ENCODE measurements at places on chromosomes 12 and 14.

DNA sequence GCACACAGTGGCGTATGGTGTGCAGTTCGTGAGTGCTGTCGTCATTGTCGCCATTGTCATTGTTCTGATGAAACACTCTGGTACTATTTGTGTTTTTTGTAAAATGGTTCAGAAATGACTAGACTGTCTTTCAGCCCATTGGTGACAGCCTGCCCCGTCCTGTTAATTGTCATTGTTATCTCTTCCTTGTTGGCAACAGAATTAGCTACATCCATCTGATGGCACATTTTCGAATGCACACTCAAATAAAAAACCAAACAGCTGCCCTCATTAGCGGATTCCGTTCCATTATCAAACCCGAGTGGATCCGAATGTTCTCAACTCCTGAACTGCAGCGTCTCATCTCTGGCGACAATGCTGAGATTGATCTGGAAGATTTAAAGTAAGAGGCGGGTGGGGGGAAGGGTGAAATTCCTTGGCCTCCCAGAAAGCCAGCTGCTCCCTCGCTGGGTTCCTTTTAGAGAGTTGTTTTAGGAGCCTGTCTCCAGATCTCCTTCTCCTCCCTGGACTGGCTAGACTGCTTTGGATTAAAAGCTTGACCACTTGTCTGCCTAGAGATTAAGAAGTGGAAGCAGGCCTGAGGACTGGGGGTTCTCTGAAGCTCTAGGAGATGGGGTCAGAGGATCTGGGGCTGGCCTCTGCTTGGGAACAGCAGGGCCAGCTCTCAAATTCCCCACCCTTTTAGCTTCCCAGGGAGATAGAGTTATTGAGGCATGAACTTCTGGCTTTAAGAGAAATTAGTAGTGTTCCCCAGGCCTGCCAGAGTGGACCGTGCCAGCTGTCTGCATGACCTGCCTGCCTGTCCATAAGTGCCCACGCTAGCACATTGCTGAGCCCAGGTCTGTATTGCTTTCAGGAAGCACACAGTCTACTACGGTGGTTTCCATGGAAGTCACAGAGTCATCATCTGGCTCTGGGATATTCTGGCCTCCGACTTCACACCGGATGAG is 43.3 kb downstream of the MMAB start:
- no peaks in the 10 kb centered on the region for H3K4me1 ChIP-seq
- no peak overlapping the region for H3K4me3 ChIP-seq
- DNase-seq, result no peak
- H3K27me3 ChIP-seq, result no peaks in the 10 kb centered on the region
- peaks cover 99% of the 10 kb centered on the region for H3K36me3 ChIP-seq

GRCh38 chr12:59742841-59743240 is 147.0 kb downstream of the SLC16A7 start:
- peaks cover 8% of the 10 kb centered on the region for H3K36me3 ChIP-seq
- no peak overlapping the region for H3K27ac ChIP-seq
- no peak for DNase-seq
- no peaks in the 10 kb centered on the region for H3K4me1 ChIP-seq
- no peak overlapping the region for H3K4me3 ChIP-seq

GRCh38 chr14:105530285-105531087 is 4.1 kb downstream of the TMEM121 start:
- H3K27ac ChIP-seq, result no peak overlapping the region
- H3K4me3 ChIP-seq, result no peak overlapping the region
- no peaks in the 10 kb centered on the region for H3K27me3 ChIP-seq

DNA sequence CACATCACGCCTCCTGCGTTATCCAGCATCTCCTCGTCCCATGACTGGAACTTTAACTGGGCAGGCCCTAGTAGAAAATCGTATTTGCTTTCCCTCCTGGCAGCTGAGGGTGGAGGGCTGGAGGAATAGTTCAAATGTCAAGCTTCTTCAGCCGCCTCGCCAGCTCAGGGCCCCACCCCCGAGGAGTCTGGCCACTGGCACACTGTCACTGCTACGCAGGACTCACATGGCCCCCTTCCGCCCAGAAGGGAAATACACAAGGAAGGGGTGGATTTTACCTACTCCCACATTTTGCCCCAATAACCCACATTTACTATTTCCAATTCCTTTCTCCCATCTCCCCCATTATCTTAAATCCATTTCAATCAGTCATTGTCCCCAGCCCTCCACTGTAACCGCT is 8.6 kb downstream of the SLC6A13 start:
- no peak overlapping the region for H3K27ac ChIP-seq
- no peaks in the 10 kb centered on the region for H3K27me3 ChIP-seq
- H3K4me3 ChIP-seq, result no peak overlapping the region
- H3K4me1 ChIP-seq, result no peaks in the 10 kb centered on the region
- no peaks in the 10 kb centered on the region for H3K36me3 ChIP-seq

DNA sequence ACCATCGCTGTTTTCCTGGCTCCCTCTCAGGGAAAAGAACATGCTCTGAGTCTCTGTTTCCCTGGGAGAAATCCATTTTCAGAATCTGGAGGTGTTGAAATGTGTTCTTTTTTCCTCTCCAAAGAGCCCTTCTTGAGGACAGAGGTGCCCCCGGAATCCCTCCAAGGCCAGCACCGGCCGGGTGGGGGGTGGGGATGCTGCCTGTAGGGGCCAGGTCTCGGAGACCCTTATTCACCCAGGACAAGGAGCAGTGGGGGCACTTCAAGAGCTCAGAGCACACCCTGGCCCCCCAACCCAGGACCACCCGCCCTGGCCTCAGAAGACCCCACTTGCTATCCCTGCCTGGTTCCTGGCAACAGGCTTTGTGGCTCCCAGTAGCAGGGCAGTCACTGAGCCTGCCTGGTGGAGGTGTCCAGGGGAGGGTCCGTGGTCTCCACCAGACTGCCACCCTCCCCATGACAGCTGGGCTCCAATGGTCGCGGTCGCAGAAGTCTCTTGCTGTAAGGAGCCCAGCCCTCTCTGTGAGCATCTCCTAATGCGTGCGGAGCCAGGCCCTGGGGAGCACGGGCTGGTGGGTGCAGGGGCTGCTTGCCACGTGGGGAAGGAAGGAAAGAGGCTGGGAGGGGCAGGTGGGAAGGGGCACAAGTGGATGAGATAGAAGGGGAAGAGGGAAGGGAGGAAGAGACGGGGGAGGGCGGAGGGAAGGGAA is 13.2 kb upstream of the DIO3 start:
- H3K36me3 ChIP-seq, result no peaks in the 10 kb centered on the region
- no peak overlapping the region for H3K27ac ChIP-seq
- no peaks in the 10 kb centered on the region for H3K27me3 ChIP-seq
- no peaks in the 10 kb centered on the region for H3K4me1 ChIP-seq
- DNase-seq, result no peak

DNA sequence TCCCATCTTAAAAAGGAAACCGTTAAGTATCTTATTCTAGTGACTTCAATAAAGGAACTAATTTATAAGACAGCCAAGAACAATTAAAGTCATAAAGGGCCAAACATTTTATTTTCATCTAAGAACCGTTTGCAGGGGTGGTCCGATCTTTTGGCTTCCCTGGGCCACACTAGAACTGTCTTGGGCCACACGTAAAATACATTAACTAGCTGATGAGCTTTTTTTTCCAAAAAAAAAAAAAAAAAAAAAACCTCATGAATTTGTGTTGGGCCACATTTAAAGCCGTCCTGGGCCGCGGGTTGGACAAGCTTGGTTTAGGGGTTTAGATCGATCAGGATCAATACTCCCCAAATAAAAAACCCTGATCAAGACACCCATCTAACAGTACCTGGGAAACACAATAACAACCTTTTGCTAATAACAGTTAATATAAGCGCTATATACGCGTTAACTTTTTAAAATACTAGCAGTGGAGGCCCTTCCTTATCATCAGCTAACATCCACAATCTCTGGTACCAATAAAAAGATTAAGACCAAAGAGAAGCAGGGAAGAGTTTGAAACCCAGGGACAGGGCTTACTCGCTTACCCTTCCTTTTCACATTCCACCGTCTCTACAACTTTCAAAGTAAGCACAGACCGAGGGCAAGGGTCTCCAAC is 1.1 kb downstream of the NAP1L1 start:
- H3K4me3 ChIP-seq, result peak overlapping the region; percentile 92
- peaks cover 5% of the 10 kb centered on the region for H3K4me1 ChIP-seq
- H3K27ac ChIP-seq, result peak overlapping the region; percentile 97
- H3K27me3 ChIP-seq, result no peaks in the 10 kb centered on the region
- H3K36me3 ChIP-seq, result no peaks in the 10 kb centered on the region

DNA sequence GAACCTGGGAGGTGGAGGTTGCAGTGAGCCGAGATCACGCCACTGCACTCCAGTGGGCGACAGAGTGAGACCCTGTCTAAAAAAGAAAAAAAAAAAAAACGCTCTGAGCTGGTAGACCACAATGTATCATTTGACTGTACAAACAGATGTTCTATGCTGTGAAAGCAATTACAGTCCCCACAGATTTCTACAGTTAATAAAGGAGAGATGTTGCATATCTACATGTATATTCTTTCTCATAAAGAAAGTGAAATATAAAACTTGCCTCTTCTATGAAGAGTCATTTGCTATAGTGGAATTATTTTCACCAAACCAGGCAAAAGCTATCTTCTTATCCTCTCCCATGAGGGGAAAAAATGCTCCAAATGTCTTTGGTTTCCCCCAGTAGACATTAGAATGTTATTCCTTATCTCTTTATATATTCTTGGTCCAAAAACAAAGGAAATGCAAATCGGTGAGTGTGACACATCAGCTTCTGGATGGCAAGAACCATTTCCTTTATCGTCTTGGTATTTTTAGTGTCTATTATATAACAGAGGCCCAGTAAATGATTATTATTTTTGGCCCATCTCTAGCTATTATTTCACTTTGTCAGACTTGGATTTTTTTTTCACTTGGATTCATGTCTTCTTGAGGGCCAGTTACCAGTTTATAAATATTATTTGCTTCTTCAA is 230.4 kb downstream of the SSPN start:
- H3K36me3 ChIP-seq, result no peaks in the 10 kb centered on the region
- no peak for DNase-seq
- H3K27ac ChIP-seq, result no peak overlapping the region
- peaks cover 3% of the 10 kb centered on the region for H3K4me1 ChIP-seq
- no peaks in the 10 kb centered on the region for H3K27me3 ChIP-seq
- no peak overlapping the region for H3K4me3 ChIP-seq

GRCh38 chr12:94078138-94078723 is 70.1 kb upstream of the PLXNC1 start:
- no peaks in the 10 kb centered on the region for H3K36me3 ChIP-seq
- no peak overlapping the region for H3K4me3 ChIP-seq
- H3K27me3 ChIP-seq, result no peaks in the 10 kb centered on the region
- no peak overlapping the region for H3K27ac ChIP-seq

DNA sequence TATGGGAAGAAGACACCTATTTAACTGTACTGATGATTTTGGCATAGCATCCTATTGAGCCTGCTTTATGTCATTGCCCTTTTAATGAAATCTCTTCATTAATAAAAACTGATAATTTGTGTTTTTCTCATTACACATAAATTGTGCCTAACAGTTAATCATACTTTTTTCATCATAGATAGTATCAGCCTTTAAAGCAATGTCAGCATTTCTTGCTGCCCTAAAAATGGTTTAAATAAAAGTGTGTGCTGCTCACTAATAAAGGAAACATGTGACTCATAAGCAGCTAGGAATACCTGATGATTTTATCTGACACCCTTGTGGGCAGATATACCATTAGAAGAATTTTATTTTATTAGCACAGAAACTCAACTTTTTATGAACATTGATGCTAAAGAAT is 26.7 kb downstream of the TBK1 start:
- H3K27me3 ChIP-seq, result no peaks in the 10 kb centered on the region
- no peak for DNase-seq
- peaks cover 4% of the 10 kb centered on the region for H3K4me1 ChIP-seq
- no peak overlapping the region for H3K27ac ChIP-seq
- H3K4me3 ChIP-seq, result no peak overlapping the region

DNA sequence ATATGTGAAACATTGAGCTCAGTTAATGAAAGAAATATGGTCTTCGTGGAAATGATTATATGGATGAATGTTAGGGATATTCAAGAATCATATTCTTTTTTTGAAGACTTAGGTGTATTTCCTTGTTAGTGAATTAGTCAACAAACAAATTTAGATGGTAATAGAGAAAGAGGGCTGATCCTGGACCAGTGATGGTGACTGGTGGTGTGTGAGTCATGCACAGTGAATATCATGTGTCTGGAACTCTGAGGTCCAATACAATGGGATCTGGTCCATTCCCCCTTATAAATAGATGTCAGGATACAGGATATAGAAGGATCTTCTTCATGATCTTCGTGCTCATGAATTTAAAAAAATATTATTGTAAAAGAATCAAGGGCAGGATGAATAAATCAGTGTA is 64.4 kb upstream of the RTL1 start:
- H3K27ac ChIP-seq, result no peak overlapping the region
- no peaks in the 10 kb centered on the region for H3K4me1 ChIP-seq
- no peak for DNase-seq
- H3K4me3 ChIP-seq, result no peak overlapping the region

DNA sequence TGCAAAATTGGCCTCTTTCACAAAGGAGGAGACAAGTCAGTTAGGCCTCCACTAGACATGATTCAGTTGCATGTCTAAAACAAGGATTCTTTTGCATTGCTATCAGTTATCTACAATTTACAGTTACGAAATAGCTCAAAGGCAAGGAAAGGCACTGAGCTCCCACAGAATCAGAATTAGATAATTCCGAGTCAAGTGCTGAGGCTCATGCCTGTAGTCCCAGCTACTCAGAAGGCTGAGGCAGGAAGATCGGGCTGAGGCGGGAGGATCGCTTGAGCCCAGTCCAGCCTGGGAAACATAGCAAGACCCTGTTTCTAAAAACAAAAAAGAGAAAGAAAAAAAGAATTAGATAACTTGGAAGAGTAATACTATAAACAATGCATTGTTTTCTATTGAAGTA is 12.3 kb upstream of the RTRAF start:
- no peak overlapping the region for H3K4me3 ChIP-seq
- H3K27me3 ChIP-seq, result no peaks in the 10 kb centered on the region
- no peak overlapping the region for H3K27ac ChIP-seq
- H3K4me1 ChIP-seq, result peaks cover 6% of the 10 kb centered on the region

- peak overlapping the region; percentile 52 for H3K27ac ChIP-seq
- no peak overlapping the region for H3K4me3 ChIP-seq
- H3K4me1 ChIP-seq, result no peaks in the 10 kb centered on the region
- DNase-seq, result no peak
- no peaks in the 10 kb centered on the region for H3K36me3 ChIP-seq
- no peaks in the 10 kb centered on the region for H3K27me3 ChIP-seq
These were observed 131.9 kb downstream of the GPR135 start for GRCh38 chr14:59333235-59333634.

- H3K27ac ChIP-seq, result no peak overlapping the region
- peaks cover 17% of the 10 kb centered on the region for H3K4me1 ChIP-seq
- H3K4me3 ChIP-seq, result no peak overlapping the region
- no peaks in the 10 kb centered on the region for H3K27me3 ChIP-seq
These were observed 53.1 kb downstream of the TMCC3 start for GRCh38 chr12:94597268-94597667.

GRCh38 chr14:95151561-95151960 is 5.8 kb downstream of the DICER1 start:
- no peaks in the 10 kb centered on the region for H3K27me3 ChIP-seq
- H3K4me3 ChIP-seq, result no peak overlapping the region
- H3K36me3 ChIP-seq, result no peaks in the 10 kb centered on the region
- DNase-seq, result no peak
- H3K27ac ChIP-seq, result peak overlapping the region; percentile 25

GRCh38 chr12:128916425-128916824 is 63.1 kb downstream of the GLT1D1 start:
- H3K4me1 ChIP-seq, result no peaks in the 10 kb centered on the region
- H3K36me3 ChIP-seq, result no peaks in the 10 kb centered on the region
- no peaks in the 10 kb centered on the region for H3K27me3 ChIP-seq
- no peak overlapping the region for H3K27ac ChIP-seq
